ENCODE measurements at places on chromosomes 11 and 22.
A peak's percentile ranks its signal among the peaks of the same experiment; 100 is the strongest.

GRCh38 chr22:27581688-27582087, 219.9 kb downstream of the MN1 start:
- DNase-seq: no peak

- no peak for DNase-seq
Measured at GRCh38 chr11:75562836-75563484, 907 bp downstream of the SERPINH1 start.

GRCh38 chr22:27990451-27990840, 71.4 kb upstream of the PITPNB start:
- no peak for DNase-seq

- DNase-seq: no peak
Measured at GRCh38 chr11:27864091-27864491, 163.8 kb upstream of the BDNF start.

- DNase-seq: no peak
Measured at GRCh38 chr22:17924735-17925364, 99.5 kb downstream of the MICAL3 start.

- no peak for DNase-seq
Measured at GRCh38 chr11:74338963-74339362, 27.5 kb upstream of the P4HA3 start.

GRCh38 chr11:64746486-64746885, 2.5 kb upstream of the RASGRP2 start:
- no peak for DNase-seq

DNA sequence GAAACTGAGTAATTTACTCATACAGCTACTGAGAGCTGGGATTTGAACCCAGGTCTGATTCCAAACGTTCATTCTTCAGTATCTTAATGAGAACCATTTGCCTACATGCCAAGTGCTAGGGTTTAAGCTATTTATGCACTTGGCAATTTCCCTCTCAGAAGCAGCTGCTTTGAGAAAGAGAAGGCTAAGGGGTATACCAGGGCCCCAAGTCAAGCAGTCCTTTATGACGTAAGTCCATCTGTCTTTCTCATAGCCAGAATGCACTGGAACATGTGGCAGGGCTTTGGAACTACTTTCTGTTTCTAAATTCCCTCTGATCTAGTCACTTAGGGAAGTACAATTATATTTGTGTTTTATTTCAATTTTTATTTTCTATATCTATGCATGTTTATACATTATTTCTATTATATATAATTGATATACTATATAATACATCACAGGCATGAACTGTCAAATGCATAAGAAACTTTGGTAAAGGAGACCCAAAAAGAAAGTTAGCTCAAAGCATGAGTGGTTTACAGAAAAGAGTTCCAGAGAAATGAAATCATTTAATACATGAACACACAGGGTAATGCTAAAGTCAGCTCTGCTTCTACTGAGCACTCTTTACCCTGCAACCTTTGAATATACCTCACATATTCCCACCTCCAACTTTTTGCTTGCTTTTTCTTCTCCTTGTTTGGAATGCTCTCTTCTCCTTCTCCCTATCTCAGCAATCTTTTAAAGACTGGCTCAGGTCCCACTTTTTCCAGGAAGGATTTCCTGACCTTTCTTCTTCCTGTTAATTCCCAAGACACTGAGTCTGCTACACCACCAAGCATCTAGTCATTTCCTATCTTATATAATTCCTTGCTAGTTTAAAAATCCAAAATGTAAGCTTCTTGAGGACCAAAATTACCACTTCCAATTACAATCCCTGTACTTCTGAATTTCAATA, 80.5 kb upstream of the GDPD4 start:
- DNase-seq: no peak

DNA sequence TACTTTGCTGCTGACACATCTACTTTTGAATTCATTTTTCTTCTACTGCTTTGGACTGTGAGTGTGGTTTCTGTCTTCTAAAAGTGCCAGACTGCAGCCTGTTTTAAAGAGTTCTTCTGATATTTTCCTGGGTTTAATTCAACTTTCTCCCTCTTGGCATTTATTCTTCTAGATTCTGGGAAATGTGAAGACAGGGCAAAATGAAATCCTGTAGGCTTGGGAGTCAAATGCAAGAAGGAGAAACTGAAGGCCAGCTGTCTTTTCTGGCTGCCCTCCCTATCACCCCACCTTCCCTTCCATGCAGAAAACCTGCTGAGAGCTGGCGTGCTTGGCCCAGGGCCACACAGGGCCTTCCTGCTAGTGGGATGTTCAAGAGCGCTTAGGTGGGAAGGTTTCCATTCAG, 7.6 kb downstream of the ZNF70 start:
- DNase-seq: no peak

DNA sequence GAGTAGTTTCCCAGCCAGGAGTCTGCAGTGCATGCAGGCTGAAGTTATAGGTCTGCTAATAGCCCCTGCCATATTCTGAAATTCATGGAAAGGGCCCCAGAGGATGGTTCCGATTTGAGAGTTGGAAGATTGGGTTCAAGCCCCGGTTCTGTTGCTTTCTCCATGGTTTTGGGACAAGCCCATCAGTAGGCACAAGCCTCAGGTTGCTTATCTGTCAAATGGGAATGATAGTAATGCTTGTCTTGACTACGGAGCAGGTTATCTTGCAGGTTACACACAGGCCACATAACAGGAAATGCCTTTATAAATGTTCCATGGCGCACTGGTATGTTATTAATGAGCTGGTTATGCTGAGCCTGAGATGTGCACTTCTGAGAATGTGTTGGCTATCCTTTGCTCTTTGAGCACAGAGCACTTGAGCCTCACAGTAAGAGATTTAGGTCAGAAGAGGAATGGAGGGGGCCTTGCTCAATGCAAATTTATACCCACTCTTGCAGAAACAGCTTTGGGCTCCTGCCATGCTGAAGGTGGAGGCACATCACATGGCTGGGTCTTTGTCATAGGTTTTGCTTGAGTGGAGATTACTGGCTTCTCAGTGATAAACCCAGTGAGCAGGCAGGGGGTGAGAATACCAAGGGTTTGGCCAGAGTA, 47.1 kb downstream of the ZNRF3 start:
- DNase-seq: no peak

GRCh38 chr11:11731311-11732083, 109.7 kb upstream of the GALNT18 start:
- no peak for DNase-seq

GRCh38 chr11:64138398-64138797, 27.5 kb downstream of the MACROD1 start:
- DNase-seq: no peak

GRCh38 chr11:20111871-20112270, 48.4 kb downstream of the DBX1 start:
- no peak for DNase-seq

GRCh38 chr11:114031967-114032320, 27.6 kb upstream of the ZBTB16 start:
- no peak for DNase-seq

DNA sequence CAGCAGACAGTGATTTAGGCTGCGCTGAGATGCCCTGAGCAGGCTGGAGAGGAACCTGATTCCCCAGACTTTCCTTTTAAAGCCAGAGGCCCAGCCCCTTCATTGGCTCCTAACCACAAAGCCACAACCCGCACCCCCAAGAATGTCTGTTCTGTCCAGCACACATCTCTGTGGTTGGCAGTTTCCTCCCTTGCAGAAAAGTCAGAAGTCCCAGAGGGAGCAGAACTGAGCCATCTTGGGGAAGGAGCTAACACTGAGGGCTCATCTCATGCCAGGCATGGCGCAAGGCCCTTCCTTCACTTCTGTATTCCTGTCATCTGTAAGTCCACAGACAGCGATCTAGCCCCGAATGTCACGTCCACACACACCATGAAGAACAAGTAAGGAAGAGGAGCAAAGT, 97.1 kb upstream of the SYT13 start:
- DNase-seq: no peak

DNA sequence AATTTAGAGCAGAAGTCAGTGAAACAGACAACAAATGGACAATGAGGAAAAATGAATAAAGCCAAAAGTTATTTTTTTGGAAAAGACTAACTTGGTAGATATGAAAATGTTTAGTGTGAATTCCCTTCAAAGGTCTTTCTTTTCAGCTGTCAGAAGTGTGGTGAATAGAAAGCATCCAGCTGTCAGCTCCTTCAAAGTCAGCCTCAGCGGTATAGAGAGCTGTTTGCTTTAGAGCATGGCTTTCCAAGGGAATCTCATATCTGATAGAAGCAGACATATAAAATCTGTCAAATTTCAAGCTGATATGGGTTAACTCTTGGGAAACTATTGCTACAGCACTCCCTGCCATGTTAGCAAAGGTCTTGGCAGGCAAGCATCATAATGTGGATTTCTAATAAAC, 309.3 kb downstream of the CASP12 start:
- DNase-seq: no peak

GRCh38 chr11:10568486-10568941, at the start of gene LYVE1:
TSS of gene LYVE1 (minus strand) at chr11:10568665. CDS start at chr11:10568532, 133 bp downstream.
- no peak for DNase-seq

DNA sequence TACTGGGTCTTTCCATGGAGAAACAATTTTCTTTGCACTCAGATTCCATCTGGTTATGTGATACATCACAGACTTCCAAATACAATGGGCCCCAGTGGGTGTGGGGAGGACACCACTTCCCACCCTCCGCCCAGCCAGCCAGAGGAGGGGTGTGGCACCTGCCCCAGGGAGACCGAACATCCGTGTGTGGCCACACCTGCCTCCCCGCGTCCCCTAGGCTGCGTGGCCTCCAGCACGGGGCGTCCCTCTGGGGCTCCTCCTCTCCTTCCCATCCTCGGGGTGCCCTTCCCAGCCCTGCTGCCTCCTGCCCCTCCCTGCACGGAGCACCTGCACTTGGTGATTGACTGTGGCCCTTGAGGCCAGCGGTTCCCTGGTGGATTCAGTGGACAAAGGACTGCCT, 49.1 kb downstream of the CERK start:
- no peak for DNase-seq

DNA sequence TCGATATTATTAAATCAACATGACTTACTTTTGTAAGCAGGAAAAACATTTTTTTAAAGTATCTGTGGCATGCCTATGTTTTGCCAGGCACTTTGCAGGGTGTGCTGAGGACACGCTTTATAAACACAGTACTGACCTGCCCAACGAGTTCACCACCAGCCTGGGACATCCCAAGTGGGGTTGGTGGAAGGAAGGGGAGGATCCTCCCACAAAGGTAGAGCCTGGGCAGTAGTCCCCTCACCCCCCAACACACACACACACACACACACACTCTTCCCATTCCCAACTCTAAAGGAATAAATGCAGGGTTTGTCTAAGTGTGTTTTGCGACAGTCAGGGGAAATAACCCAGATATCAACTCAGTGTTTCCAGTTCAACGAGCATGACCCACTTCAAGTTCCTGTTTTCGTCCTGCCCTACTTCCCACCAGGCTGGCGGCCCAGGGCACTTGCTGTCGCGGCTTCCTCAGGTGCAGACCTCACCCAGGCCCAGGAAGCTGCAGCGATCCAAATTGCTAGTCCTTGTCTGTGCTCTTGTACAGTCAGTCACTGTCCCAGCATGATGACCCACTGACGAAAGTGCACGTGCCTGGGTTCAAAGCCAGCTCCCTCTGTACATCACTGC, 3.1 kb downstream of the CERK start:
- no peak for DNase-seq

DNA sequence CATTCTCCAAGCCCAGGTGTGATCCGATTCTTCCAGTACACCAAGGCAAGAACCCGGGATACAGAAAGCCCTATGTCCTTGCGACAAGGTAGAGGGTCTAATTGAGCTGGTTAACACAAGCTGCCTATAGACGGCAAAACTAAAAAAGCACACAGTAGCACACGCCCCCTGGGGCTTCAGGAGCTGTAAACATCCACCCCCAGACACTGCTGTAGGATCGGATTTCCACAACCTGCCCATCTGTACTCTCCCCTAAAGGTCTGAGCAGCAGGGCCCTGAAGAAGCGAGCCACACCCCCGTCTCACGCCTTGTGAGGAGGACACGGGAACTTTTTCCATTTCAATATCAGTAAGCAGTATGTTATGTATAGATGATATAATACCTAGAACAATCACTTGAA, 624.7 kb downstream of the BUD13 start:
- DNase-seq: no peak

DNA sequence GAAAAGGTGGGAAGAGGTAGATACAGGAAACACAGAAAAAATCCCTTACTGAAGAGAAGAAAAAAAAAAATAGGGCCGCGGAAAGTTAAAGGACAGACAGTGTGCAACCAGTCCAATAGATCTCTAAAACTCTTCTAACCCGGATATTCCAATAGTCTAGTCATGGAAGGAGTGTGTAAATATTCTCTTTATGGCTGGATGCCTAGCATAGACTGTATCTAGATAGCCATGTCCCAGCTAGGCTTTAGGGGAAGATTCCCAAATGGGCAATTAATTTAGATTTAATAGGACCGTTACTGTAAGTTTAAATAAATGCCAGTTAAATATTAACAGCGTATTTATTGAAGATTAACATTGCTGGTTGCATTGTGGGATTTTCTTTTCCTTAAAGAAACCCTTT, 532.7 kb downstream of the NTM start:
- DNase-seq: no peak

DNA sequence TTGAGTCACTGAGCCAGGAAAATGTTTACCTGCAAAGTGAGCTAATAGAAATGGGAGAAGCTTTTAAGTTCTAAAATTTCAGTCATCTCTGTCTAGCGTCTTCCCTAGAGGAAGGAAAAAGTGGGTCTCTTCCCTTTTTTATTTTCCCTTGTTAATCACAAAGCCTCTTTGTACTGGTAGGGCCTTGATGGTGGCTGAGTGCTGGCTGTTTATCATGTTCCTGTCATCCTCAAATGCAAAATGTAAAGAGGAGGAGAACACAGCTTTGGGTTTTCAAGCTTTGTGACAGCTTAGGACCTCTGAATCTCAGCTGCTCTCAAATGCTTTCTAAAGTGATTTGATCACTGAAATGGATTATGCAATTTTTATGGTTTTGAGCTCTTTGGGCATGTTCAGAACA, 222.0 kb downstream of the TMEM135 start:
- DNase-seq: no peak

- no peak for DNase-seq
Measured at GRCh38 chr11:18743900-18744514, 18.0 kb upstream of the IGSF22 start.

GRCh38 chr11:117819096-117820040, 5.2 kb downstream of the FXYD2 start:
- DNase-seq: no peak

GRCh38 chr22:49962012-49962750, 1.6 kb downstream of the PIM3 start:
- DNase-seq: peak; percentile 80

DNA sequence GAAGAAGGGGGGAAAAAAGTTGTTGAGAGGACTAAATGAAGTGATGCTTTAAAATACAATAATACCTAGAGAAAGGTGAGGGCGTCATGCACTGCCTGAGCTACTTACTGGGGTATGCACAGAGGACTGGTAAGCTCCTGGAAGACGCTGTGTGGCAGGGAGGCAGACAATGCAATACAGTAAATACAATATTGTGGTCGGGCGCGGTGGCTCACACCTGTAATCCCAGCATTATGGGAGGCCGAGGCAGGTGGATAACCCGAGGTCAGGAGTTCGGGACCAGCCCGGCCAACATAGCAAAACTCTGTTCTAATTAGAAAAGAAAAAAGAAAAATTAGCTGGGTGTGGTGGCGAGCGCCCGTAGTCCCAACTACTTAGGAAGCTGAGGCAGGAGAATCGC, 683 bp upstream of the SYTL2 start:
- DNase-seq: no peak

- no peak for DNase-seq
Measured at GRCh38 chr22:17132112-17132511, 11.0 kb upstream of the TMEM121B start.

Data from stimulated activated CD8-positive, alpha-beta memory T cell treated with anti-CD3 and anti-CD28 coated beads, Interleukin-7, amount 100 ng/mL, for 24 hours (primary cell).